NCI-H526 (cell line): ENCODE measurements at places on chromosomes 3 and 15.
A peak's percentile ranks its signal among the peaks of the same experiment; 100 is the strongest.

DNA sequence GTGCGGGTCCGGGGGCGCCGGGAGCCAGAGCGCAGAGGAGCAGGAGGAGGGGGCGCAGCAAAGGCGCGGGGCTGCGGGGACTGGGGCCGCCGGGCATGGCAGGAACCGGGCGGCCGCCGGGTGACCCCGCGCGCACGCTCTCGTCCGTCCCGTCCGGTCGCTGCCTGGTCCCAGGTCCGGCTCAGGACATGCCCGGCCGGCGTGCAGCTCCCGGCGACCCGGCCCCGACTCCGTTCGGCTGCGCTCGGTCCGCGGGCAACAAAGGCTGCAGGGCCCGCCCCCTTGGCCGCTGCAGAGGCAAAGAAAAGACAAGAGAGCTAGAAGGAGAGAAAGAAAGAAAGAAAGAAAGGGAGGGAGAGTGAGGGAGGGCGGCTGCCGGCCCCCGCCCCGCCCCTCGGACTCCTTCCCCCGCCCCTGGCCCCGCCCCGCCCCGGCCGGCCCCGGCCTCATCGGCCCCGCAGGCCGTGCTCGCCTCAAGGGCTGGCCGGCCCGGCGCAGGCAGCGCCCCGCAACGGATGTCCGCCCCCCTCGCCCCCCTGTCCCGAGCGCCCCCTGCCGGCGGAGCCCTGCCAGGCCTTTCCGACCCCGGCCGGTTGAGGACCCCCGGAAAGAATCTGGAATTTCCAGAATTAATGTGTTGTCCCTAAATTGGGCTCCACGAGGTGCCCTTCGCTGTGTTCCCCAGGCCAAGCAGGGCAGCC lies at the start of gene ADAMTS7:
ADAMTS7 (minus strand) TSS at position 341 of the 701 bp plus-strand sequence; CDS start at position 97, 244 bp downstream.
- no peak for DNase-seq

GRCh38 chr3:172467170-172467824 lies 19.0 kb upstream of the GHSR start:
- no peak for DNase-seq

GRCh38 chr3:181966393-181966792 lies 254.7 kb downstream of the SOX2 start:
- no peak for DNase-seq

DNA sequence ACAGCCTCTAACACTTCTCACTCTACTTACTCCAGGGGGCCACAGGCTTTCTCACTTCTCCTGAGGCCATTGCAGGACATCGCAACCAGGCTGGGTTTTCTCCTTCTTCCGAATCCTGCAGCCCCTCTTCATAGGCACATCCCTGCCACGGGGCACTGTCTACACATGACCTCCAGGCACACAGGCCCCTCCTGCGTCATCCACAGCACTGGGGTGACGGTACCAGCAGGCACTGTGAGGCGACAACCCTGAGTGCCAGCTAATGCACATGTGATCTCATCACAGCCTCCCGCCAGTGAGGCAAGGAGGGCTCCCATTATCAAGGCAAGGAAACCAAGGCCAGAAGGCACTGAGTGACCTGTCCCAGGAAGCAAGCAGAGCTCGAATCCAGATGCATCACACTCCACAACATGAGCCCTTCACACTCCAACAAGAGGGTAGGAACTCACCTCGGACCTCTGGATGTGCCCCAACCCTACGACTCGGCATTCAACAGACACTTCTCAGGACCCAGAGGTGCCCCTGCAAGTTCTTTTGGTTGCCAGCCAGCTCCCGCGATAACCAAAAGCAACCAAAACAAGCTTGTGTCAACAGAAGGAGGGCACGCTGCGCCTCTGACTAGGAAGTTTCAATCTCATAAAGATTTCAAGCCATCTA lies 16.7 kb downstream of the FAM174B start:
- DNase-seq = no peak

- peak; percentile 72 for DNase-seq
These were observed 190.8 kb upstream of the FAM3D start for GRCh38 chr3:58857402-58857801.

DNA sequence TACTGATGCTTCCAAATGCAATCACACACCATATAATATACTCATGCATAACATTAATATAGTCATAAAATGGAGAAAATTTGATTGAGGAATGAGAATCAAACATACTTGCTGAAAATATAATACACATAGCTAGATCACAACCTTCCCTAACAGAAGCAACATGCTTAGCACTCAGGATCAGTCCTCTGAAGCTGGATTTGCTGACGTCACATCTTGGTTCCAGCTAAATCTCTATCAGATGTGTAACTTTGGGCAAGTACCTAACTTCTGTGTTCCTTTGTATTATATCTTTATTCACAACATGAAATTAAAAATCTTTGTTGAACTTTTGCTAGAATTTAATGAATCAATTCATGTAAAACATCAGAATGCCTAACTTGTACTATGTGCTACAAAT lies 263.5 kb downstream of the ZNF385D start:
- no peak for DNase-seq

DNA sequence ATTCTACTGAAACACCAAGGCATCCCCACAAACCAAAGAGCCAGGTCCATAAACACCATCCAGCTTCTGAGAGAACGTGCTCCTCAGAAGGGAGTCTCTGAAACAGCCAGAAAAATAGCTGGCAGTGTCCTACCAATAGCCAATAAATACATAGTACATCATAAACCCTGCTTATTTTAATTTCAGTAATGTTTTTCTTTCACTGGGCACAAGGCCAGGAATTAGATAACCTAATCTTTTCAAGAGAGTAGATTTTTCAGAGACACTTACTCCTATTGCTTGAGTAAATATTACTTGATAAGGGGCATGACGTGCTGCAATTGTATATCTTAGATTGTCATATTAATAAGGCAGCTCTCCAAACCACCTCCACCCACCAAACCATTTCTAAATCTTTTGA lies 22.7 kb downstream of the GADL1 start:
- no peak for DNase-seq

- no peak for DNase-seq
These were observed 688.8 kb upstream of the CCDC54 start for GRCh38 chr3:106688464-106688863.

DNA sequence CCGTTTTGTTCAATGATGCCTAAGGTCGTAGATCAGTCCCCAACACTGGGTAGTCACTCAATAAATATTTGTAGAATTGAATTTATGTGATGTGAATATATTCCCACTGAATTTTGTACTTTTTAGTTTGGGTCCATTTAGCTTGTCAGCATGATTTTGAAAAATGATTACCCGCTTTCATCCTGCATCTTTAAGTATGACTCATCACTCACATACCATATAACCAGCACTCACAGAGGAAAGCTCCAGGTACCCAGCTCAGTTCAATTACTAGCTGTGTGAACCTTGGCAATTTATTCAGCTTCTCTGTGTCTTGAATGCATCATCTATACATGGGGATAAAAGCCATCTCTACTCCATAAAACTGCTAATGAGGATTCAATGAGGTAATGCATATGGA lies 2.2 kb upstream of the MLF1 start:
- no peak for DNase-seq

GRCh38 chr15:31330111-31330785 lies 3.6 kb downstream of the KLF13 start:
- no peak for DNase-seq

- no peak for DNase-seq
These were observed 27.2 kb downstream of the INTS14 start for GRCh38 chr15:65583701-65584100.

GRCh38 chr3:52054661-52055511 lies 1.5 kb downstream of the DUSP7 start:
- DNase-seq = peak; percentile 31

- no peak for DNase-seq
These were observed 63.7 kb downstream of the EDEM1 start for GRCh38 chr3:5251196-5251583.

- no peak for DNase-seq
These were observed 103.9 kb downstream of the MME start for GRCh38 chr3:155184011-155184410.

DNA sequence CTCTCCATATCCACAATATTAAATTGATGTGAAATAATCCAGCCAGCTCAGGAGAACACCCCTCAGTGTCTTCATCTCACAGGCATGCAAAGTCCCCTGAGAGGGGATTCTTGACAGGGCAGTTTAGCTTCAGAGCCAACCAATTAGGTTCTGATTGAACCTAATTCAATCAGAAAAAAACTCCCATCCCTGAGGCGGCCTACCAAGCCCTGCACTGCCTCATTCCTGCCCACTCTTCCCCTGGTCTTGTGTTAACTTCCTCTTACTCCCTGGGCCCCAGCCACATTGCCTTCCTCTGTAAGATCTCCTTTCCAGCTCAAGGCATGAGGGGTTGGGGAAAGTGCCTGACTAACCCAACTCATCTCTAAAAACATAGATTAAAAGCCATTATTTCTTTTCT lies 46.1 kb downstream of the FRMD4B start:
- DNase-seq = no peak

DNA sequence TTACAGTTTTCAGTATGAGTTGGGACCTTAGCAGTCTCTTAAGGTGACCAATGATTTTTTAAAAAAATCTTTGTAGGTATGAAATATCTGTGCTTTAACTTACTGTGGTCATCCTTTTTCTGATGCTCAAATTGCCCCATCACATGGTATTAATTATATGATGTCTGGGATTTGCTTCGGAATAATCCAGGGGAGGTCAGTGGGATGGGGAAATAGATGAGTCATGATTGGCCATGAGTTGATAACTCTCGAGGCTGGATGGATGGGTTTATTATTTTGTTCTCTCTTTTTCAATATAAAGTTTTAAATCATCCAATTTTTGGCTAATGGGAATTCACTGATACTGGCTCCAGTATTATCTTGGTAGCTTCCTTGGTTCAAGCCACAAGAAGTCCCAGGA lies 370.3 kb upstream of the TPM1 start:
- DNase-seq = no peak

DNA sequence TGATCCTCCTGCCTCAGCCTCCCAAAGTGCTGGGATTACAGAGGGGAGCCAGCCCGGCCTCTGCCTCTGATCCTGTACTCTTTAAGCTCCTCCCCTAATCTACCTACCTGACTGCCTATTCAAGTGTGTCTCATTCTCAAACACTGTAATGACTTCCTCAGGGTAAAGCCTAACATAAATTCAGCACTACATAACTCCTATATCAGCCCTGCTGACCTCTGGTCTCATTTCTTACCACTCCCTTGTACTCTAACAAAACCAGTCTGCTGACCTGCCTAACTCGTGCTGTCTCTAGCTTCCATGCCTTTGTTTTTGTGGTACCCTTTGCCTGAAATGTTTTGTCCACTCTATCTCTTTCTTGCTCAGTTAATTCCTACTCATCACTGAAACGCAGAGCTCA lies 172.1 kb upstream of the IL12A start:
- no peak for DNase-seq

- no peak for DNase-seq
These were observed 115.8 kb downstream of the EPHA3 start for GRCh38 chr3:89223188-89223587.

DNA sequence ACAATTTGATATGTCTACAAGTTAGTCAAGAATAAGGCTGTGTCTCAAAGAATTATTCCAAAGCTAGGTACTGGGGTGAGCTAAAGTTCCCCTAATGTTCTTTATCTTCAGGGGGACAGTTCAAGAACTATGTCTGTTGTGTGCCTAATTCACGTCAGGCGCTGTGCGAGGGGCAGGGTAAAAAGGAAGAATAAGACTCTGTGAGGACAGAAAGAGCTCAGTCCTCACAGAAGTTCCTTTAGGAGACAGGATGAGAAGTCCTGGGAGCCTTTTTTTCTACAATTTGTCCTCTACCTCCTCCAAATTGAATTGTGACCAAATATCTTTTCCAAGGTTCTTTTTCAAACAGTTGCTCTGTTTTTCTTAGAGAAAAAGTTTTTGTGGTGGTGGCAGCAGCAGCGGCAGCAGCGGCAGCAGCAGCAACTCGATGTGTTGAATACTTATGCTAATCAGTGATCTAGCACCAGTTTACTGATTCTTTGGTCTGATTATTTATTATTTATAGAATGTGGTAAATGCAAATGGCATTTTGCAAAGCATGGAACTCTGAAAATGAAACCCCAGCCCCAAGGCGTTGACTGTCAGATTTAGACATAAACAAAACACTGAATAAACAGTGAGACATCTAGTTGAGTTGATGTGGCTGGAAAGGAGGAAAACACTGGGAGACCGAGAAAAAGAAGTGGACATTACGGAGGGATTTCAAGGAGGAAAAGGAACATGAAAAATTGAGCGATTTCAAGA lies 88.6 kb downstream of the GTPBP8 start:
- peak; percentile 58 for DNase-seq

GRCh38 chr15:91865486-91865885 lies 12.0 kb downstream of the SLCO3A1 start:
- no peak for DNase-seq

GRCh38 chr3:4448187-4448586 lies 18.9 kb downstream of the SUMF1 start:
- no peak for DNase-seq

DNA sequence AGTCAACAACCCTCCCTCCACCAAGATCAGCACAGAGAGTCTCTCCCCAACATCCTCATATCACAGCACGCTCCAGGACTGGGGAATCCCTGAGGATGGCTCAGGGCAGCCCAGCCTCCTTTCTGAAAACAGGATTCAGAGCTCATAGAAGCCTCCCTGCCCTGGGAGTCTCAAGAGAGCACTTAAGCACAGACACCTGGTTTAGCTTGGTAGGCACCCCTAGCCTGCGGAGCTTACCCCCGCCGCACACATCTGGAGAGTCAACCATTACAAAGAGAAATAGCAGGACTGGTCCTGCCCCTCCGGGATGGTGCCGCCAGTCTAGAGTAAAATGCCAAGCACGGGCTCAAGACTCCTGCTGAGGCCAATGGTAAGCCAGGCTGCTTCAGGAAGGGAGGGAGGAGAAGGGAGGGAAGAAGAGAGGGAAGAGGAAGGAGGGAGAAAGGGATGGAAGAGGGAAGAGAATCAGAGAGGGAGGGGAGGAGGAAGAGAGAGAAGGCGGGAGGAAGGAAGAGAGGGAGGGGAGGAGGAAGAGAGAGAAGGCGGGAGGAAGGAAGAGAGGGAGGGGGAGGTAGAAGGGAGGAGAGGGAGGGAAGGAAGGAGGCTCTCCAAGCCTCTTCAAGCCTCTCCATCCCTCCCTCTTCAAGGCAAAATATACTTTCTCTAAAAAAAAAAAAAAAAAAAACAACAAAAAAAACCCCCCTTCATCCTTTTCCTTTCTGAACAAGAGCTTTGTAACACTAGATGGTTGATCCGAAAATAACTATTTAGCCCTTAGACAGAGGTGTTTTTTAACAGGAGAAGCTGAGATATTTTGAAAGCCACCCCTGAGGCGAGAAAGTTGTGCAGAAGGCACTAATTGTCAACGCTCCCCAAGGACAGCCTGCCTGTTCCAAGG lies 278.6 kb upstream of the TLE3 start:
- DNase-seq = no peak

DNA sequence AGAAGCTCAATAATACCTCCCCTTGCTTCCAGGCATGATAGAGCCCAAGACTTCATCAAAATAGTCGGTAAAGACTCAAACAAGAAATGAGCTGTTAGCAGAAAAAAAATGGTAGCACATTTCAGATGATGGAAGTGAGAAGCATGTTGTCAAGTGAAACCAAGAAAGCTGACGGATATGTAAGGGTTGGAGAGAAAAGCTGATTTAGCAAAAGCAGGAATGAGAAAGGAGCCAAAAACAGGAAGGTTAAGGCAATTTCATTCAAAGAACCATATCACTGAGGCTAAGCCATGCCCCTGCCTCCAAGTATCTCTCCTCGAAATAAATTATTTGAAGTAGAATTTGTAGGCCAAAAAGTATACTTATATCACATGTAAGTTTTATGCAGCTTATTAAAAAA lies 88.8 kb downstream of the ANO10 start:
- no peak for DNase-seq

GRCh38 chr15:51083641-51084166 lies 11.0 kb downstream of the TNFAIP8L3 start:
- DNase-seq = peak; percentile 47

- no peak for DNase-seq
These were observed 153.5 kb upstream of the MEIS2 start for GRCh38 chr15:37253877-37254276.
